ENCODE measurements at places on chromosomes 4 and X.

GRCh38 chrX:38959736-38960135 lies 158.5 kb downstream of the MID1IP1 start:
- DNase-seq, result no peak

DNA sequence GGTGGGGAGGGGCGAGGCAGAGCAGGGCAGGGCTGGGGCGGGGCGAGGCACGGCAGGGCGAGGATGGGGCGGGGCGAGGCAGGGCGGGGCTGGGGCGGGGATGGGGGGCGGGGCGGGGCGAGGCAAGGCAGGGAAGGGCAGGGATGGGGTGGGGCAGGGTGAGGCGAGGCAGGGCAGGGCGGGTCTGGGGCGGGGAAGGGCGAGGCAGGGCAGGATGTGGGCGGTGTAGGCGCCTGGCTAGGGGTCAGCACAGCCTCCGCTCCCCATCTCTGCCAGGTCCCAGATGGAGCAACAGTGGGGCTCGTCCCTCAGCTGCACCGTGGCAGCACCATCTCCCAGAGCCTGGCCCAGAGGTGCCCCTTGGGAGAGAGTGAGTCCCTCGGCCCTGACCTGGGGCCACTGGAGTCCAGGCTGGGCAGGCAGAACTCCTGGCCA lies 4.2 kb upstream of the SRPK3 start:
- no peak for DNase-seq

GRCh38 chrX:134911348-134911747 lies 79.4 kb upstream of the SMIM10 start:
- DNase-seq, result no peak

- no peak for DNase-seq
Measured at GRCh38 chr4:7154351-7154981, 37.9 kb upstream of the SORCS2 start.

DNA sequence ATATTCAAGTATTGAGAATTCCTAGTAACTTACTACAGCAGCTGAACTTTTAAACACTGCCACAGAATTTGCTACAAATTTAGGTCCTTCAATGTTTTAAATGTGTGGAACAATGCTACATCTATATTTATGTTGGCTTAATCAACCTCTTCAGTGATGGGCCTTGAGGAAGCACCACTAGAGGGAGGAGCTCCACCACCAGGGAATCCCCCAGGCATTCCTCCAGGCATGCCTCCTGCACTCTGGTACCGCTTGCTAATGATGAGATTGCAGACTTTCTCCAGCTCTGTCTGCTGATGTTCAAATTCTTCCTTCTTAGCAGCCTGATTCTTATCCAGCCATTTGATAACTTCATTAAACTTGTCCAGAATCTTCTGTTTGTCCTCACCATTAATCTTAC lies 190.8 kb downstream of the HTR2C start:
- DNase-seq, result no peak

- DNase-seq, result no peak
Measured at GRCh38 chr4:113147498-113148111, 98.2 kb downstream of the ANK2 start.

GRCh38 chrX:40392599-40392998 lies 188.2 kb upstream of the ATP6AP2 start:
- no peak for DNase-seq

GRCh38 chrX:56978172-56978571 lies 17.2 kb downstream of the SPIN3 start:
- peak; percentile 41 for DNase-seq

DNA sequence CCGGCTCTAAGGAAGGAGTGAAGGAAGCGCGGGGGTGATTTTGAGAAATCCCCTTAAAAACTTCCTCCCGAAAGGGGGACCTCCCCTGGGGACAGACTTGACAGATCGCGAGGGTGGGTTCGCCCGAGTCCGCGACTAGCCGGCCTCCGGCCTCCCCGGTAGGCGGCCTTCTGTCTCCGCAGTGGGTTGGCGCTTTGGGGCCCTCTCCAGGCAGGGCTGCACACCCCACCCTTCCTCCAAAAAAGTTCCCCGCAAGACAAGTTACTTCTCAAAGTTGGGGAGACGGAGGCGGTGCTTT lies 24.8 kb downstream of the HOPX start:
- no peak for DNase-seq

DNA sequence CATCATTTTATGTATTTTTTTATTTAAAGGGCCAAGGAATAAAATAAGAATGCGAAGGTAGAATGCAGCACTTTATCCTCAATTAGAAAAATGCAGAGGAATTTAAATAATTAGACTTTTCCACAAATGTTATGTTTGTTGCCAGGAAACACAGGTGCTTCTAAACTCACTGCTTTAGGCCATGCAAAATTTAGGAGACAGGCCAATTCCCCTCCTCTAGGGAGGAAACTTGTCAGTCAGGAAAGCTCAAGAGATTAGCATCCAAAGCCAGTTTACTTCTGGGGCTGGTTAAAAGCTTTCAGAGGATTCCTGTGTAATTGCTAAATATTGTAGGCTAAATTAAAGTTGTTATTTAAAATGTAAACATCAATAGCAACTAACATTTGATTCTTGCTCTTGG lies 124.5 kb downstream of the DMD start:
- DNase-seq, result no peak

- no peak for DNase-seq
Measured at GRCh38 chrX:54482839-54483593, 13.0 kb downstream of the FGD1 start.

GRCh38 chr4:153114771-153115321 lies 89.4 kb upstream of the TRIM2 start:
- DNase-seq, result no peak

- peak; percentile 3 for DNase-seq
Measured at GRCh38 chrX:66872771-66873170, 233.9 kb upstream of the EDA2R start.

- DNase-seq, result no peak
Measured at GRCh38 chr4:16142598-16143310, 58.9 kb upstream of the PROM1 start.

GRCh38 chrX:40462795-40463194 lies 118.0 kb upstream of the ATP6AP2 start:
- DNase-seq, result no peak

- DNase-seq, result no peak
Measured at GRCh38 chr4:71683309-71683708, 100.6 kb downstream of the GC start.

DNA sequence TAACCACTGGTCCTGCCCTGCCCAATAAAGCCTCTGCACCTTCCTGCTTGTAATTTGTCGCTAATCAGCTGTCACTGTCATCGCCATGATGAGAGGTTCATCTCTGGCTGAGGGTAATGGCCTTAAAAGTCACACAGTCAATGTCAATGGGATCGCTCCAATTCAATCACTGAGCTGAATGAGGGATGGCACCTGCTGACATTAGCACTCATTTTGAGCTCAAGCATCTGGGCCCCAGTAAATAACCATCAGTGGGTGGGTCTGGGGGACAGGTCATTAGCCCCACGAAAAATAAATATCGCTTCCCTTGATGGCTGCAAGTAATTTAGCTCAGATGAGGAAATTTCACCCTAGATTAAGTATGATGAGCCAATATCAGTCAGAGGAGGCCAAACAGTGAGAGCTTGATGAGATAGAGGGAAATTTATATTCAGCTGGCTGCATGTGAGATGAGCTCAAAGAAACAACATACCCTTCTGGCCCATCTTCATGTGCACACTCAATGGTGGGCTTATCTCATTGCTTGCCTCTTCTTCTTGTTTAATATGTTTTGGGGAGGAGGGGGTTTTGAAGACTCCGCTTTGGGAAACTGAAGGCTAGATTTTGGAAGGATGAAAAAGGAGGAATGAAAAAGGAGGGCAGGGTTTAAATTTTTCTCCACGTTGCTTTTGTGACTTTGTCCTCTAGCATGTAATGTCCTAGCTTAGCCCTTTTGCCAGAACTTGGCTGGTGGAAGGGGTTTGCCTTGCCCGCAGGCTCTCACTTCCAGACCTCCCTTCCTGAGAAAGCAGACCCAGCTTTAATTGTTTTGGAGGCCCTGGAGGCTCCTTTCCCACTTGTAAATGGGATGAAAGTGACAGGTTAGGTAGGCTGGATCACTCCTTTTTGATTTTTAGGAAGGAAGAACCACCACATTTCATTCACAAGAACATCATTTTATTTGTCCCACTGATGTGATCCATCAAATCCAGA lies 84.8 kb upstream of the PAQR3 start:
- DNase-seq, result no peak

DNA sequence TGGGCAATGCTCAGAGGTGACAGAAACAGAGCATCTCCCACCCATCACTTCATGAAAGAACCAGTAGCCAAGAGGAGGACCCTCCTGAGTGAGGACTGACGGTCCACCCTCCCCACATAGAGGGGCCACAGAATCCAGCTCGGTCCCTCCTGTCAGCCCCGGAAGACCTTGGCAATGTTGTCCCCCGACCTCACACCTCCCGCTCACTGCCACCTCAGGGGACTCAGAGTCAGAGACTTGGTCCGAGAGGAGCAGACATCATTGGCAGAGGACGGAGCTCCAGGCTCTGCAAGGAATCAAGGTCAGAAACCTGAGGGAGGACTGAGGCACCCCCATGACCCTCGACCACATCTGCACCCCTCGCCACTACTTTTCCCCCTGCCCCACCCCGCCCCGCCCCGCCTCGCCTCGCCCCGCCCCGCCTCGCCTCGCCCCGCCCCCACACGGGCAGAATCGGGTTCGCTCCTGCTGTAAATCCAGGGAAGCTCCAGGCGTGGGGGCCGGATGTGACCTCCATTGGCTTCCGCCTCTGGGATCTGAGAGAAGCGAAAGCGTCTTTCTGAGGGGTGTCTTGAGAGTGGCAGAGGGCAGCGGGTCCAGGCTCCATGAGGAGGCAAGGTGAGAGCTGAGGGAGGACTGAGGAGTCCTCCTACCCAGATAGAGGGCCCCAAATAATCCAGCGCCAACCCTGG lies at the start of gene MAGEA11:
MAGEA11 (plus strand) TSS at position 516 of the 692 bp plus-strand sequence. CDS start 1,100 bp downstream, outside the sequence.
- no peak for DNase-seq

DNA sequence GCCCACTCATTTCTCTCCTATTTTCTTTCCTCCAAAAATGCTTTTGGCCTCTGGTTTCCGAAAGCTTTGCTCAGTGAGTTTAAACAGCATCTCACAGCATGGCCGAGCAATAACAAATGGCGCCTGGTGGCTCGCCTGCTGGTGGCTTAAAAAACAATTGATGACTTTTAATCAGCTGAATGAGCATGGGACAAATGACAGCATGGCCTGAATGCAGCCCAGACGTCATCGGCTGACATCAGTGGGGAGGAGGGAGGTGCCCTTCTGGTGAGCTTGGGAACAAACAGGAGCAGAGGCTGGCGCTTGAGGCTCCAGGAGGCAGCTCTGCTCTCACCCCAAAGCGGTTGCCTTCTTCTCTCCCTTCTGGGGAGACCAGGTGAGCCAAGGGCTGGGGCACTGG lies 286.4 kb downstream of the BCOR start:
- no peak for DNase-seq

DNA sequence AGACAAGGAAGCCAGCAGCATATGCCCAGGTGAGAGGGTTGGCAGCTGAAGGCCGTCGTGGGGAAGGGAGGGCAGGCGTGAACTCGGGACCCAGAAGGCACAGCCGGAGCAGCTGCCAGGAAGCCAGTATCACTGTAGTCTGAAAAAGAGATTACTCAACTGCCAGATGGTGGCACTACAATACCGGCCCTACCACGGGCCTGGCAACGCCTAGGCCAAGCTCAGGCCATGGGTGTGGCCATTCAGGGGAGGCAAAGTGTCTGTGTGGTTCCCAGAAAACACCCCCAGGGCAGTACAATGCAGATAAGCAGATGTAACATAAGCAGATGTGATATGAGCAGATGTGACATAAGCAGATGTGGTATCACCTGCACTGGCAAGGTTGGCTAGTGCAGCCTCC lies 236.0 kb downstream of the AFAP1 start:
- no peak for DNase-seq

- DNase-seq, result no peak
Measured at GRCh38 chr4:26468977-26469376, 21.3 kb downstream of the CCKAR start.

GRCh38 chrX:29661290-29661689 lies 554.1 kb upstream of the MAGEB2 start:
- no peak for DNase-seq

DNA sequence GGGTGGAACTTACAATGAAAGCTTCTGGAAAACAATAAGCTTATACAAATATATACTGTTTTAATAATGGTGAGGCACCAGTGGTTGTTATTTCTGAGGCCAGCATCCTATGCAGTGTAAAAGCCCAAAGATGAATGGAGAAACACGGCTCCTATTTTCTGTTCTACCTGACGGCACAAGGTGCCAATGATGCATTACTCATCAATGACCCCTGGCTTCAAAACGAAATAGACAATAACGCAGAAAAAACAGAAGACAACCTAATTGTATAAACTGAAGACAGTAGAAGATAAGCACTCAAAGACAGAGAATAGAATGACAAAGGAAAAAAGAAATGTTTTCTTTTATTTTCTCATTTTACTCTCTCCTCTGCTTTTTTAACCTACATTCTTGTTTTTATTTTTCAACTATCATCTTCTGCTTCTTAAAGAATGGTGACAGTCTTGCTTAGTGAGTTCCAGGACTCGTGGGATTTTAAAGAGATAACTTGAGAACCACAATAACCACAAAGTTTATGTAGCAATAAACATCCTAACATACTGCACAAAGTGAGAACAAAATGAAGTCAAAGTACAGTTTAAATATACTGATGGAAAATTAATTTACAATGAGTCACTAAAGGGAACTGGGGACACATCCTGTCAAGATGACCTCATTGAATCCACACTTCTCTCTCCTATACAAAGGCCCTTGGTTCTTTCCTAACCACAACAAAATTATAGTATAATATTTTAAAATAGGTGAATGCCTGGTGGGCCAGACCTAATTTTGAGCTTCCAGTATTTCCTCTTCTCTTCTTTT lies 169.8 kb downstream of the BTC start:
- DNase-seq, result no peak

- peak; percentile 73 for DNase-seq
Measured at GRCh38 chrX:133985164-133985966, at the start of gene GPC3. Gene GPC3, minus strand, starts transcription at chrX:133985594.

- DNase-seq, result no peak
Measured at GRCh38 chr4:39259571-39260330, 77.4 kb downstream of the WDR19 start.

DNA sequence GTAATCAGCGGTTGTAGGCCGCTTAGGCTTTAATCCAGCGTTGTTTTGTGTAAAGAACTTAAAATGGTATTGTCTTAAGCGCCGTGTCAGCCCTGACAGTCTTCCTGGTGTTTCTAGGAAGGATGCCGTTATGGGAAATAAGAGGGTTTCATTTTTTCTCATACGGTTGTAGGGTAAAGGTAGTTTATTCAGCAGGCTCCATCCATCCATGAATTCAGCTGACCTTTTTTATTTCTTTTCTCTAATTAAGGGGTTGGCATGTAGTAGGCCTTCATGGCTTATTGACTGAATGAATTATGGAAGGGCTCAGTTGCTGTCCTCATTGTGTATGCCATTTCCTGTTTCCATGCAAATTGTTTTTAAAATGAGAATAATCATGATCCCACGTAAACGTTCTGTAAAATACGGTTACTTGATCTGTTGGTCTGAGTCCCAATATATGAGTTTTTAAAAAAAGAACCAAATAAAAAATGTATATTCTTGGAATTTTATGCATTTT lies 693 bp downstream of the OCIAD1 start:
- peak; percentile 28 for DNase-seq

GRCh38 chrX:49250066-49250465 lies 14.4 kb downstream of the FOXP3 start:
- DNase-seq, result no peak

- DNase-seq, result no peak
Measured at GRCh38 chrX:38870361-38870895, 69.2 kb downstream of the MID1IP1 start.

- DNase-seq, result no peak
Measured at GRCh38 chr4:6277139-6277802, 7.6 kb downstream of the WFS1 start.

Data from NCI-H1105 treated with DMSO at 0.1 percent for 48 hours (cell line).